ENCODE measurements at places on chromosomes 1 and 21.

DNA sequence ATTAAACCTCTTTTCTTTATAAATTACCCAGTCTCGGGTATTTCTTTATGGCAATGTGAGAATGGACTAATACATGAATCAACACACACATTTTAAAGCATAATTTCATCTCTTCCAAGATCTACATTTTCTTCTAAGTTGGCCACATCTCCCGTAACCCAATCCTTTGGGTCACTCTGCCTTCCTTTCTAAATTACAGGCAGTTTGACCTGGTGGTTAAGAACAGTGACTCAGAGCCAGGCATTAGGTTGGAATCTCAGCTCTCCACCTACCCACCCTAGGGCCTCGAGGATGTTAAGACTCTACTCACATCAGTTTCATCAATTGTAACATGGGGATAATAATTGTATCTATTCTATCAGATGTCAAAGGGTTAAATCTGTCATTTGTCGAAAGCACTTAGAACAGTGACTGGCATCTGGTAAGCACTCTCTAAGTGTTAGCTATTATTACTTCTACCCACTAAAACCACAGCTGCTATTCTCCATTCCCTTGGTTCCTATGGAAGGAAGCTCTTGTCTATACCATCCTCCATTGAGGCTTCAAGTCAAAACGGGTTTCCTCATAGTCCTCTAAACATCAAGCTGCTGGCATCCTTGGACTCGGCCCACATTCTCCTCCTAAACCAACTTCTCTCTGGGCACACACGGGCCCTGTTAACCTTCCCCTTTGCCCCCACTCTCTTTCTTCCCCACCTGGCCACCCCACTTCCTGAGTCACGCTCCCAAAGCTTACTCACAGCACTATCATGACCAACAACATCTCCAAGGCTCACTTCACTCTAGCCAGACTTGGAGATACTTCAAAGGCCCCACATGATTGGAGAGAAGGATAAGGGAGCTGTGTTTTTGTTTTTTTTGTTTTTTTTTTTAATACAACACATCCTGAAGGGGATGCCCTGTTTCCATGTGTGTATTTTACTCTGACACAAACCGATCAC is 116.9 kb downstream of the TGFBR3 start:
- DNase-seq: no peak

DNA sequence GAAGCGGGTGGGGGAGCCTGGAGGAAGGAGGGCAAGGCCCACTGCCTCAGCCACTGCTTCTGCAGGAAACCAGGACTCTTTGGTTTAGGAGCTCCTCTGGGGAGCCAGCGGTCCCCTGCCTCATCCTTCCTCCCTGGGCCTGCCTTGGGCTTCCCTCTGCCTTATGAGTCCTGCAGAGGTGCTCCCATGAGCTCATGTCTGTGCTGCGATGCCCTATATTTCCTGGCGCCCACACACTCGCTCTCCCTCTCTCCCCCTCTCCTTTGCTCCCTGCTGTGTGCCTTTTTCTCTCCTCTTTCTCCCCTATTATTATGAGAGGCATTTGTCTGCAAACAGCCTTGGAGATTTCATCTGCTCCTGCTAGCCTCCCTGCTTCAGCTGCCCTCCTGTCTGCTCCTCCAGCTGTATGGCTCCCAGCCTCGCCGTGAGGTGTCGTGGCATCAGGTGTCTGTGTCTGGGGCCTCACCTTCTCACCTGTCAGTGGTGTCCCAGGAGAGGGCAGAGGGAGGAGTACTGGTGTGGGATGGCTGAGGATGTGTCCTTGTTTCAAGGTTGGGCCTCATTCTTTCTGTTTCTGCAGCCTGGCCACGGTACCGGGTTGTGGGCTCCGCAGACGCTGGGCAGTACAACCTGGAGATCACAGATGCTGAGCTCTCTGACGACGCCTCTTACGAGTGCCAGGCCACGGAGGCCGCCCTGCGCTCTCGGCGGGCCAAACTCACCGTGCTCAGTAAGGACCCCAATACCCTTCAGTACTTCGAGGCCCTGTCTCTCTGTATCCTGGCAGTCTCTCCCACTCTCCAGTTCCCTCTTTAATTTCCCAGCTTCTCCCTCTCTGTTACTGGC is 84.2 kb downstream of the KIRREL1 start:
- DNase-seq: no peak

DNA sequence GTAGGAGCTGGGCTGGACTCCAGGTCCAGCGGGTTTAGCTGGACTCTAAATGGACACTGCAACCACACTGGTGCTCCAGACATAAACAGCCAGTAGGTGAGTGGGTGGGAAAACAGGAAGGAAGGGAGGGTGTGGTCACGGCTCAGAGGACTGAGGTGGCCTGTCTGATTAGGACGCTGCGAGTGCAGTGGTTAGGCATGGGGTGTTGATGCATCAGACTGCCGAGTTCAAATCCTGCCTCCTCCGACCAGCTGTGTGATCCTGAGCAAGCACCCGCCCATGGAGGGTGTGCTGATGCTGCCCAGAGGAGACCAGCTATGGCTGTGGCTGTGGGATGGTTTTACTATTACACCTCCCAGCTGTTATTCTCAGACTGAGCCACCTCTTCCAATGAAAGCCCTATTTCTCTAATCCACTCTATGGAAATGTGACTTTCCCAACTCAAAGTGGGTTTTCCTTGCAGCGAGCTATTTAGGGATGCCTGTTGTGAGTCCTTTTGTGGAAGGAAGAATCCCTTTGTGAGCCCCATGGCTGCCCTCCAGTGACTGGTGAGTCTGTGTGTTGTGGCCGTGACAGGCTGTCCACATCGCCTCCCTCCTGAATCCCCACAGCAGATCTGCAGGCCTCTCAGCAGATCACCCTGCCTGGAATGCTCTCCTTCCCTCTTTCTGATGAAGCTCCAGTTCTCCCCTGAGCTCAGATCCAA is 56.6 kb upstream of the EDN2 start:
- DNase-seq: no peak

DNA sequence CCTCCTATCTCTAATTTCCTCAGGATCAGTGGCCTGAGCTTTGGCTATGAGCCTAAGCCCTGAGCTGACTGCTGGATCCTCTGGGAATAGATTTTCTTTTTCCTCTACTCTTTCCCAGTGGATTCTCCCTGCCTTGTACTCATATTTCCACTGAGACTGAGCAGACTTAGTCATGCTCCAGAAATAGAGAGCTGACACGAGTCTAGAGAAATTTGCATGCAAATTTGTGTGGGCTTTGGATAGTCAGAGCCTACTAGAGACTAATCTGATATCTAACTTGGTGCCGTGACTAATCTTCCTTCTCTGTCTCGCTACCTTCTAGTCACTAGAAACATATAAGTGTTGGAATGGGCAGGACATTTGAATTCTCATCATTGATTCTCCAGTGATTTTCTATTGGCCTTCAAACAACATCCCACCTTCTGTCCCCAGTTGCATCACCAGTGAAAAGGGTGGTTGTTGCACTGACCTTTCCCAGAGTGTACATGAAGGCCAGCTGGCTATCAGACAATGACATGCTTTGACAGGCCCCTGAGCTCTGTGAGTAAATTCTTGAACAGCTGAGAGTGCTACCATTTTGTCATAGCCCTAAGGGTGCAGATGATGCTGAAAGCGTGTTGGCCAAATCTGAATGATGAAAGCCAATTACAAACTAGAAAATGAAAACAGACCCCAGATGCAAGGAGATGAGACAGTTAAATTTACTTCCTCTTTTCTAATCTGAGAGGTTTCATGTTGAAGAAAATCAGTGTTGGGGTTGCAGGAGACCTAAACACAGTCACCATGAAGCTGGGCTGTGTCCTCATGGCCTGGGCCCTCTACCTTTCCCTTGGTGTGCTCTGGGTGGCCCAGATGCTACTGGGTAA is at the start of gene FCRLA:
Gene FCRLA (plus strand): TSS at position 748 of the 866 bp plus-strand sequence. CDS start 36 bp downstream, at position 784.
- no peak for DNase-seq

- DNase-seq: no peak
These were observed 310.6 kb downstream of the LRRIQ3 start for GRCh38 chr1:73887412-73887811.

DNA sequence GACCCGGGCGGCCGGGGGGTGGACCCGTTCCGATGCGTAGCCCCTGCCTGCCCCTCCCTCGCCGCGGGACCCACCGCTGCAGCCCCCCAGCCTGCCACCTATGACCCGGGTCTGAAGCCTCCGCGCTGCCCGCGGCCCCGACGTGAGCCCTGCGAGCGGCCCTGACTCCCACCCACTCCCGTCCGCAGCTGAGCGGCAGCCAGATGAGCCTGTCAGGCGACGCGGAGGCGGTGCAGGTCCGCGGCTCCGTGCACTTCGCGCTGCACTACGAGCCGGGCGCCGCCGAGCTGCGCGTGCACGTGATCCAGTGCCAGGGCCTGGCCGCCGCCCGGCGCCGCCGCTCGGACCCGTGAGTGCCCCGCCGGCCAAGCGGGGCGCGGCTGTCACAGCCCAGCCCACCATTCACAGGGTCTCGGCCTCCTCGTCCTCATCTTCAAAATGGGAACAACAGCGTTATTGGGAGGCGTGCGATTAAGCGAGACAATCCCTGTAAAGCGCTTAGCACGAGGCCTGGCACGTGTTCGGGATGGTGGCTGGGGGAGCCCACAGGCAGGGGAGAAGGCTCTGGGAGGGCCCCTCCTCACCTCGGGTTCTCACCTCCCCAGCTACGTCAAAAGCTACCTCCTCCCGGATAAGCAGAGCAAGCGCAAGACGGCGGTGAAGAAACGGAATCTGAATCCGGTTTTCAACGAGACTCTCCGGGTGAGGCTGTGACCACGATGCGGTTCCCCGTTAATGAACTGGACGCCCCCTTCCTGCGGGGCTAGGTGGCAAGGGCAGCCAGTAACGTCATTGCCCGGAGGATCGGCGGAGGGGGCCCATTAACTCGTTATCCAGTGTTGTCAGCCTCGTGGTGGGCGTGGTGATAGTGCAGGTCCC is 8.2 kb downstream of the SYTL1 start:
- DNase-seq: peak; percentile 71

DNA sequence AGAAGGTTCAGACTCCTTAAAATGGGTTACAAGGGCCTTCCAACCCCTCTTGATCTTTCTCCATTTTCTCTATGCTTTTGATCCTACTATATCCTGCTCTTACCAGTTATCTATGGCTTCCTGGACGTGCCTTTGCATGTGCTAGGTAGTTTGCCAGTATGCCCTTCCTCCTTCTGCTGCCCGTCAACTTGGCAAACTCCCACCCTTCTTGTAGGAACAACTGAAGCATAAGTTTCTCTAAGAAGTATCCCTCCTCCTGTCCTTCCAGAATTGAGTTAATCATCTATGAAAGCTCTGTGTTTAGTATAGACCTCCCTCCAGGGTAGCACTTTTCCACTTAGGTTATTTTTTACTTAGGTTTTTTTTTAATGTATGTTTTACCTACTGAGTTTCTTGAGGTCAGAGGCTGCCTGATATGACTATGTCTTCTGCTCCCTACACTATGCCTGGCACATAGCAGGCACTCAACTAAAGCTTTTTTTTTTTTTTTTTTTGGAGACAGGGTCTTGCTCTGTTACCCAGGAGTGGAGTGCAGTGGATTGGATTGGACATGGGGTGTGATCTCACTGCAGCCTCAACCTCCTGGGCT is 10.0 kb upstream of the IGSF3 start:
- DNase-seq: no peak

- DNase-seq: no peak
These were observed 1.4 kb upstream of the TNFRSF14 start for GRCh38 chr1:2554621-2555387.

DNA sequence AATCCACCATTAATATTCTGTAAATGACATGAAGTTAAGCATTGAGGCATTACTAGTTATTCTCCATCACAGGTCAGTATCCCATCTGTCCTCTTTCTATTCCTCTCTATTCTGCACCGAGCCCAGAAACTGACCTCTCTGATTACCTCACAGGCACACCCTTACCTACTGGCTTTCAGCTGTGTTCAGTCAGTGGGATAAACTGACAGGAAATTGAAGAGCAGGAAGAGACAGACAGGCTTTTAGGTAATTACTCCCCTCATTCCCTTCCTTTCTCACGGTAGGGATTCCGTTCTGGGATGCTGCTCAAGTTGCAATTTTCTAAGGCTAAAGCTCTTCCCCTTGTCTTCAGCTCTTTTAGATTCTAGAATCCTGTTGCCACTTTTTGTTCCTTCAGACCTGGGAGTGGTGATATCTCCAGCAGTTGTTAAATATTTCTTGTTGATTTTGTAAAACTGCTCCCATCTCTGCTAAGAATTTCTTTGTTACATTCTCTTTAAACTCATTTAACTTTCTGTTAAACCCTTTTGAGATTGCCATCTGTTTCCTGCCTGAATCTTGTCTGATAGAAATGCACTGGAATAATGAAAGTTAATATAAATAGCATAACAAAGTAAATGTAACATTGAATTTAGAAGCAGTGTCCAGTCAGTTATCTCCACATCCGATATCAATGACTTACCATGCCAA is 1063.4 kb downstream of the PLA2G4A start:
- no peak for DNase-seq

DNA sequence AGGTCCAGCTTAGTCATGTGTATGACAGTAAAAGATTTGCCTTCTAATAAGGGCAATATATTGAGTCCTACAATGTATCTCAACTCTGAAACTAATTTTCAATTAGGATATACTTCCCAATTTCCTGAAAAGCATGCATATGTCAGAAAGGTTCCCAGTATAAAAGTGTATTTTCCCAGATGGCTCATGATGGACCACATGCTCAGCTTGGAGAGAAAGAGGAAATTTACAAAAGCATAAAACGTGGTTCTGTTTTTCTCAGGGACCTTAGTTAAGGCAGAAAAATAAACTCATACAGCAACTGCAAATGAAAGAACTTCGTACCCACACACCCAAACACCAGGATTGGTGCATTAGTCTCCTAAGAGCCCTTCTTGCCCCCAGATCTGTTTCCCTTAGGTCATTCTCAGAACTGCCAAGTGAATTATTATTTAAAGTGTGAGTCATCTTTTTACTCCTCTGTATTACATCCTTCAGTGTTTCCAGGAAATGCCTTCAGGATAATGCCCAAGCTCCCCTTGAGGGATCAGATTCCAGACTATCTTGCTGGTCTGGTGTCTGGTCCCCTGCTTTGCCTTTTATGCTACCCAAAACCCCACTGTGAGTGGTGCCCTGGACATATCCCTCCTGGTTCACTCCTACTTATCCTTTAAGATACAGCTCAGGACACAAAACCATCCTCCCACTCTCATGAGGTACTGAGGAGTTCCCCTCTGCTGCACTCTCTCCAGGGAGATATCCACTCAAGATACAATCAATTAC is 57.4 kb downstream of the SSX2IP start:
- no peak for DNase-seq

GRCh38 chr1:186559601-186560116 is 98.7 kb upstream of the PDC start:
- no peak for DNase-seq

- DNase-seq: no peak
These were observed 214.1 kb downstream of the NUF2 start for GRCh38 chr1:163535807-163536206.

All from D721Med (cell line).